Activated naive CD4-positive, alpha-beta T cell (primary cell): ENCODE measurements at places on chromosomes 2 and 18.

DNA sequence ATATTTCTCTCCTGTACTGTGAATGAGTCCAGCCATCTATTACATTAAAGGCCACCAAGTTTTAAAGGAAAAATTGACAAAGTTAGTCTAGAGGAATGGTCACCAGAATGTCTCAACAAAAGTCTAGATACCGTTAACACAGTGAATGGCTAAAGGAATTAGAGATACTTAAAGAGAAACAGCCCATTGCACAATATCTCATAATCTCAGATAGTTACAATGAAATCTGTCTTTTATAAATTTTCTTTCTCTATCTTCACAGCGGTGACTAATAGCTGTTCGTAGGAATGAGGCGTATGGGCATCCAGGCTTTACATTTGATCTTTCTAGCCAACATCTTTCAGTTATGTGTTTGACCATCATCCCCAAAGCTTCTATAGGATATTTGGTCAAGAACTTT, 30.6 kb downstream of the R3HDM1 start:
- DNase-seq: no peak

- DNase-seq: no peak
These were observed 124.5 kb downstream of the DCDC2C start for GRCh38 chr2:3827673-3828575.

GRCh38 chr2:23541503-23542229, 156.7 kb downstream of the KLHL29 start:
- no peak for DNase-seq

GRCh38 chr2:28436525-28437051, 43.9 kb downstream of the FOSL2 start:
- DNase-seq: no peak

DNA sequence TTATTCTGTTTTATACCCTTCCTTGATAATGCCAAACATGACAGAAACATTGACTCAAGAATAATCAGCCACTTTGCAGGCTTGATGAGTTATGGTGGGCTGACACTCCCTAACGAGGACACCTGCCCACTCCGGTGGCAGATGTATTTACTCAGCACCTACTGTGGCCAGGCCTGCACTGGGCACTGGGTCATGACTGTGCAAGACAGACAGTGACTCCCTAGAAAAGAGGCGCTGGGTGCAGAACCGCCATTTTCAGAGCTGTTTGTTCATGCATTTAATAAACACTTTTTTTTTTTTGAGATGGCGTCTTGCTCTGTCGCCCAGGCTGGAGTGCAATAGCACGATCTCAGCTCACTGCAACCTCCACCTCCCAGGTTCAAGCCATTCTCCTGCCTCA, 32.5 kb downstream of the SNED1 start:
- DNase-seq: no peak

DNA sequence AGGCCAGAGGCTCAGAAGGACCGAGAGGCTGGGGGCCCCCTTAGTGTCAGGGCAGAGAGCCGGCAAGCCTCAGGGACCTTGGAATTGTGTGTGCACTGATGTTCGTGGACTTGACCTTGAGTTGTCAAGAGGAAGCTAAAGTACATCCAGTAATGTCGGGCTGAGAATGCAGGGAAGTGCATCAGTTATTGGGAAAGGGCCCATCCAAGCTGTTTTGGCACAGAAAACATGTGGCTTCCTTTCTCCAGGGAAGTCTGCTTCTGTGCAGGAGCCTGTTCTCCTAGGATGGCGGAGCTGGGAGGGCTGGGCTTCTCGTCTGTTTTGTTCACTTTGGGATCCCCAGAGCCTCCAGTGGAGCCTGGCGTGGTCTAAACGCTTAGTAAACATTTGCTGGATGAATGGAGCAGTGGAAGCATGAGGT, 23.7 kb downstream of the ATOH8 start:
- DNase-seq: no peak

DNA sequence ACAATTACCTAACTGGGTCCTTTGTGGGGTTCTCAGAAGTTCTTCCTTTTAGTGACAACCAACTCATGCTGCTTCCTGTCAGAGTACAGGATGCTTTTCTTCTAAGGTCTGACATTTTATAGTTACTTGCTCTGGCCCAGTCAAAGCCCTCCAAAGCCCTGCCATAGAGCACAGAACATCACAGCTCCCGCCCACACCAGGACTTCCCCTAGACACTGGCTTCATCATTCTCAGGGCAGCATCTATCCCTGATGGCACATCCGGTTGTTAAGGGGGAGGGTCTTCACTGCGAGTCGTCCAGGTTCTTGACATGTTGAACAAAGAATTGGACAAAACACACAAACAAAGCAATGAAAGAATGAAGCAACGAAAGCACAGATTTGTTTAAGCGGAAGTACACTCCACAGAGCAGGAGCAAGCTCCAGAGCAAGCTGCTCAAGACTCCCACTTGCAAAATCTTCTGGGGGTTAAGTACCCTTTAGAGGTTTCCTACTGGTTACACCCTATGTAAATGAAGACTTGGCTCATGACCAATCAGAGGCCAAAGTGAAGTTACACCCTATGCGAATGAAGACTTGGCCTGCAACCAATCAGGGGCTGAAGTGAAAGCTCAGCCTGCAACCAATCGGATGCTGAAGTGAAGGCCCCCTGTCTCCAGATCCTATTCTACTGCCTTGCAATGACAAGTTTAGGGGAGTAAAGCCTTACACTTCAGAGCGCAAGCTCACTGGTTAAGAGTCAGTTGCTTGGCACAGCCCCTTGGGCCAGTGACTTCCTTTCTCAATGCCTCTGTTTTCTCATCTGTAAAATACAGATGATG, 79.0 kb downstream of the HDAC4 start:
- no peak for DNase-seq

GRCh38 chr2:27421660-27422250, 6.7 kb upstream of the NRBP1 start:
- no peak for DNase-seq

DNA sequence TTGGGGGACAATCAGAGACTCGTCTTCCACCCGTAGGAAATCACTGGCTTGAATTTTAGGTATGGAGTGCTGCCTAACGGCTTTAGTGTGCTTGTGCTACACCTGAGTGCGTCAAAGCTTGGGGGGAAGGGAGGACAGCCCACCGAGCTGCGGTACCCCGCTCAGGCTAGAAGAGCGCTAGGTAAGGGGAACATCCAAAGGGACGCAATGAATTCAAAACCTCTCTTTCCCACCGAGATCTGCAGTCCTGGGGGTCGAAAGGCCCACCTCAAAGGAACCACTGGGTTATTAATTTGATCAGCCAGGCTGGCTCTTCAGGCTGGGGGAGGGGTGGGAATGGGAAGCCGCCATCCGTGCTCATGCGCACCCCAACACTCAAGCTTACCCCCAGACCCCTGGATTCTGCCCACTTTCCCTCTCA, 2.7 kb downstream of the EPHA4 start:
- DNase-seq: no peak

DNA sequence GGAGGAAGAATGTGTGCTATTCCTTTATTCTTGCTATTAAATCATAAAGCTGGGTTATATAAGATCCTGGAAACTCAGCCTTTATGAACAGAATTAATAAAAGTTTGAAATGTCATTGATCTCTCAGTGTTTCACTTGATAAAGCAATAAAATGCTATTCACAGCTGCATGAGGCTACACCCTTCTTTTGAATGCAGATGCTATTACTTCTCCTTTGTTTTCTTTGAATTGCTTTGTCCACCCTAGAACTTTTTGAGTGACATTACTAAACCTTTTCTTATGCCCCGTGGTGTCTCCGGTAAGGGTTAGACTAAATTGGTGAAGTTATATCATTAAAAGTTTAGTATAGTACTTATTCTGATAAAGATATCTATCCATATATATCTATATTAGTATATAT, 18.9 kb downstream of the SERPINB5 start:
- no peak for DNase-seq

GRCh38 chr2:43391201-43391877, 164.9 kb upstream of the ZFP36L2 start:
- DNase-seq: no peak

GRCh38 chr2:137969418-137969765, 5.1 kb downstream of the HNMT start:
- DNase-seq: no peak

GRCh38 chr2:184633726-184634125, 35.4 kb downstream of the ZNF804A start:
- DNase-seq: no peak

- DNase-seq: no peak
These were observed 73.3 kb downstream of the NAB1 start for GRCh38 chr2:190722061-190722759.

DNA sequence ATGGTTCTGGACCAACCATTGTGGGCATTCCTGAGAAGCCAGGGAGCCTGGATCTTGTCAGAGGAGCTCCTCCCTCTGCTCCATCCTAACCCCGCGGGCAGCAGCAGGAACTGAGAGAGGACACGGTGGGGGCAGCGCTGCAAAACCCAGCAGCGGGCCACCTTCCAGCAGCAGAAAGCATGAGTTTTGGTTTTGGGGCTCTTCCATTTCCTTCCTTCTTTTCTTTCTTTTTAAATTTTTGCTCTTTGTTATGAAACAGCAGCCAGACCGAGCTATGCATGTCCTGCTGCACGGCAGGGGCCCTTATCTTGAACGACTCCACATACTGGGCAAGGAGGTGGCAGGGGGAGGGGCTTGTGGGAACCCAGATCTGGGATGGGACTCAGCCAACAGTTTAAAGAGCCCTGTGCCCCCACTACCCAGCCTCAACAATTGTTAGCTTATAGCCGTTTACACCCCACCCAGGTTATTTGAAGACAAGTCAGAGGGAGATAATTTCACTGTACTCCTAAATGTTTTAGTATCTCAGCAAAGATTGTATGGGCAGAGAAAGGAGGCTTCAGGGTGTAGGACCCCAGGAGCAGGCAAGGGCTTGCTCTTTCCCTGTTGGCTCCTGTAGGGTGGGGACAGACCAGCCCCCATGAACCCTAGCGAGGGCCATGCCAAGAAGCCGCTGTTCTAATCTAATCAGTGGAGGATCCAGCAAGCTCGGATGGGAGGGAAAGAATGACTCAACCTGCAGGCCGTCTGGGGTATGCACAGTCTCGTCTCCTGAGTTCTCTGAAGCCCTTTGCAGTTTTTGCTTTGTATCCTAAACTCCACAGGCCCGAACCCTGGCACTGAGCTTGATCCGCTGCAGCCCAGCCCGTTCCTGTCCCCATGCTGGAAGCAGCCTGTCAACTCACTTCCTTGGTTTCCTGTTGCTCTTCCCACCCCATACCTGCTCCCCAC, 75.3 kb downstream of the LRRFIP1 start:
- no peak for DNase-seq

- DNase-seq: no peak
These were observed 193.8 kb downstream of the SEPTIN10 start for GRCh38 chr2:109419960-109420370.

- no peak for DNase-seq
These were observed 7.4 kb upstream of the DUSP19 start for GRCh38 chr2:183070942-183071844.

DNA sequence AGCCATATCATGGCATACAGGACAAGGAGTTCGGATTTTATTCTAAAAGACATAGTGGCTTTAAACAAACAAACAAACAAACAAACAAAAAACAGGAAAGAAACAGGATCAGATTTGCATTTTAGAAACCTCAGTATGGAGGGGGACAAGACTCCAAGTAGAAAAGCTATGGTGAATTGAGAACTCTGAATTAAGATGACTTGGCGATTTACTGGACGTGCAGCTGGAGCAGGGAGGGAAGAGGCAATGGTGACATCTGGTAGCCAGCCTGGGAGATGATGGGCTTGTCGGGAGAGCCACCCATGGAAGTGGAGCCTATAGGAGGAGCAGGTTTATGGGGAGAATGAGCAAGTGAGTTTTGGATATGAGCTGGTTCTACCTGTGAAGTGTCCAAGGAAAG, 13.2 kb downstream of the CPLX4 start:
- DNase-seq: no peak

GRCh38 chr2:46798041-46798440, 117.6 kb downstream of the MCFD2 start:
- no peak for DNase-seq

DNA sequence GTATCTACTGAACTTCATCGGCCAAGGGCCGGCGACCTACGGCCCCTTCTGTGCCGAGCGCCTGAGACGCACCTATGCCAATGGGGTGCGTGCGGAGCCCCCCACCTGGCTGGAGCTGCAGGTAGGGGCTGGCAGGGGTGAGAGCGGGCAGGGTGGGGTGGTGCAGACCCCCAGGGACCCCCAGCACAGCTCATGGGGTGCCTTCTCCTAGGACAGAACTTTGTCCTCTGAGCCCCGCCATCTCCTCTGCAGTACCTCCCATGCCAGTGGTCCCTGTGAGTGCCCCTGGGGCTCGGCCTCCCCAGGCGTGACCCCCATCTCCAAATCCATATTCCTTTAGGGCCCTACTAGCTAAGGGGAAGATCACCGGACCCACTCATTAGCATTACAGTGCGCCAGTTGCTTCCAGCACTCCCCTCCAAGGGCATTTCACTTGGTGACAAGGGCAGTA, 23.9 kb upstream of the GPR17 start:
- no peak for DNase-seq
